ENCODE measurements at places on chromosomes 1 and 21.

GRCh38 chr1:12610305-12610935 is 7.6 kb downstream of the DHRS3 start:
- no peak for DNase-seq

GRCh38 chr1:3190256-3191041 is 121.4 kb downstream of the PRDM16 start:
- DNase-seq: no peak

DNA sequence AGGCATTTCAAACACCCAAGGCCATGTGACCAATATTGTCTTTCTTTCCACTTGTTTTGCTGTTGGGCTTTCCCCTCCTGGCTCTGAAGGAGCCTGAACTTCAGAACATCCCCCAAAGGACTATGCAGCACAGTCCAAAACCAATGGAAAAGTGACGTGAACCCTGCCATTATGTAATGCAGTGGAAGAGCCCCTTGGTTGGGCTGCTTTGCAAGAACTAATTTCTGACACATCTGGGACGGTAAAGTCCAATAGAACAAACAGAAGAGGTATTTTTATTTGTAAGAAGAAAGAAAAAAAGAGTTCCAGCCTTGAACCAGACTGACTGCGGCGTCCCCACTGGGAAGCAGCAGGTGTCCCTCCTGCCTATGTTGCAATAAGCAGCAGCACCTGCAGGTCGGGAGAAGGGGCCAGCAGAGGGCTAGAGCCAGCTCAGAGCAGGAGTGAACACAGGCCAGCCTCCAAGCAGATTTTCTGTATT is 116.7 kb downstream of the CDC7 start:
- DNase-seq: no peak

DNA sequence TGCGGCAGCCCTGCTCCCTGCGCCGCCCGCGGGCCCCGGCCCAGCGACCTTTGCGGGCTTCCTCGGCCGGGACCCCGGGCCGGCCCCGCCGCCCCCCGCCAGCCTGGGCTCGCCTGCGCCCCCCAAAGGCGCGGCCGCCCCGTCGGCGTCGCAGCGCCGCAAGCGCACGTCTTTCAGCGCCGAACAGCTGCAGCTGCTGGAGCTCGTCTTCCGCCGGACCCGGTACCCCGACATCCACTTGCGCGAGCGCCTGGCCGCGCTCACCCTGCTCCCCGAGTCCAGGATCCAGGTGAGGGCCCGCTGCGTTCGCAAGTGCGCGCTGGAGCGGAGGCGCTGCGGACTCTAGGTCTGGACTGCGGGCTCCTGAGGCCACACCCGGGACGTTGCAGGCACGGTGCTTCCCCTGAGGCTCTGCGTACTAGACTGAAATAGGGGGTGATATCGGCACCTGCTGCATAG is 351 bp downstream of the MIXL1 start:
- no peak for DNase-seq

GRCh38 chr1:171180670-171181069 is 4.4 kb upstream of the FMO2 start:
- no peak for DNase-seq

All from AG04449 (cell line).